ENCODE measurements at places on chromosomes 4 and X.

GRCh38 chr4:156547891-156548290 lies 423.7 kb downstream of the PDGFC start:
- DNase-seq, result no peak

DNA sequence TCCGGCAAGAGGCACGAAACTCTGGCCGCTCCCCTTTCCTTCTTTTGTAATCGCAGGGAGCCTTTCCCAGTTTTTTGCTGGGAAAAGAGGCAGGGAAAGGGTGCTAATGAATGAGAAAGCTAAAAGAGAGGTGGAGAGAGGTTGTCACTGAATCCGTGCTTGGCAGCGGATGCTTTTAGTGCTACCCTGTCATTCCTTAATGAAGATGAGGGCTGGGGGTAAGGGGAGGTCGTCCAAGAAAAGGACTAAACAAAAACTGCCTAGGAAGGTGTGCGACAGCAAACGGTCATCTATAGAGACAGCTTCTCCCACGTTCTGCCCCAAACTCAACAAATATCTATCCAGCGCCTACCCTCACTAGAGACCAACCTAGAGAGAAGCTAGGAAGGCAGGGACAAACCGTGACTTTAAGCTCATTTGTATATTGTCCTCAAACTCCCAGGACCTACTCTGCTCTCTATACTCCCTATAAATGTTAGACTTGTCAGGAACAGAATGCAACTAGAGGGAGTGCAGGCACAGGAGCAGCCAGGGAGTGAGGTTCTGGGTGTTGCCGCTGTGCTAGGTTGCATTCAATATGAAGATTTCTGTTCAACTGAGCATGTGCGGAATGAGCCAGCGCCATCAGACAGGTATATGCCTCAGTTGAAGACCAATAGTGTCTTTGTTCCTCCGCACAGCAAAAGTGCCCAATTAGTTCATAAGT lies 777 bp upstream of the CASK start:
- DNase-seq, result no peak

DNA sequence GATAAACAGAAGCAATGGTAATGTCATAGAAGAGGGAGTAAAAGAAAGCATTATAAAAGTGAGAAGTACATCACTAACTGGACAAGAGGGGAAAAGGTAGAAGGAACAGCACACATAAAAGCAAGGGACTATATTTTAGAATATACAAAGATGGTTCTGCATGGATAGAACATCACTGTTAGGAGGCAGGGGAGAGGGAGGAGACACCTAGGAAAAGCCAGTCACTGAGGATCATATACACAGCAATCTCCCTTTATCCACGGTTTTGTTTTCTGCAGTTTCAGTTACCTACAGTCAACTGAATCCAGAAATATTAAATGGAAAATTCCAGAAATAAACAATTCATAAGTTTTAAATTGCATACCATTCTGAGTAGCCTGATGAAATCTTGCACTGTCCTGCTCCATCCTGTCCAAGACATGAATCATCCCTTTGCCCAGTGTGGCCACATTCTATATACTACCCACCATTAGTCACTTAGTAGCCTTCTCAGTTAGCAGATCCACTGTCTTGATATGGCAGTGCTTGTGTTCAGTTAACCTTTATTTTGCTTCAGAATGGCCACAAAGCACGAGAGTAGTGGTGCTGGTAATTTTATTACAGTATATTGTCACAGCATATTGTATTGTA lies 74.2 kb downstream of the PPA2 start:
- DNase-seq, result no peak

DNA sequence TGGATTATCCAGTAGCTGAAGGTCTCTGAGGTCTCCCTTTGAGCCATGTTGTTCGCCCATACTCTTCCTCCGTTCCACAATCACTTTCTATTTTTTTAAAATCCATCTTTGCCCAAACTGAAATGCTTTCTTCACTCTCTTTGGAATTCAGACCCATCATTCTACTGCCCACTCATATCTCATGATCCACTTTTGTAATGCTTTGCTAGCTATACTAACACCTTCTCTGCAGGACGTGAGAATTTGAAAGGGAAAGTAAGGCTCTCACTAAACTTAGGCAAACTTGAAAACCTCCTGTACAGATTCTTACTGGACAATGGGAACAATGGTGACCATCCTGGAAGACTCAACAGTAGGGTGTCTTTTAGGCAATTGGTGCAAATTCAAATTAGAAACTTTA lies 8.8 kb upstream of the RTL8A start:
- no peak for DNase-seq

DNA sequence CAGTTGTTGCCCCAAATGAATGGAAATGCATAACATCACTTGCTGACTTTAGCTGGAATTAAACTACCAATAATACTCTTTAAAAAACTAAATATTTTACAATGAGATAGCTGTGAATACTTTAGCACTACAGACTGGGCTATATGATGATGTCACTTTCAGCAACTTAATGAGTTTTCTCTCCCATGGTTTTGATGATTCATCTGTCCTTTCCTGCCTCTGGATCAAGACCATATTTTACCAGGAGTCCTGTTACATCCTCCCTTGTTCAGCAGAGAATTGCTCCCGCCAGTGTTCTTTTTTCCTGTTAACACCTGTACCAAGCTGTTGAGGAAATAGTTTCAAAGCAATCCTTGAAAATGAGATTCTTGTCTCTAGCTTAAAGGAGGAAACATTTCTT lies 543.0 kb downstream of the SPRY1 start:
- no peak for DNase-seq

- DNase-seq, result peak; percentile 34
Measured at GRCh38 chr4:6177587-6178197, 22.7 kb downstream of the JAKMIP1 start.

DNA sequence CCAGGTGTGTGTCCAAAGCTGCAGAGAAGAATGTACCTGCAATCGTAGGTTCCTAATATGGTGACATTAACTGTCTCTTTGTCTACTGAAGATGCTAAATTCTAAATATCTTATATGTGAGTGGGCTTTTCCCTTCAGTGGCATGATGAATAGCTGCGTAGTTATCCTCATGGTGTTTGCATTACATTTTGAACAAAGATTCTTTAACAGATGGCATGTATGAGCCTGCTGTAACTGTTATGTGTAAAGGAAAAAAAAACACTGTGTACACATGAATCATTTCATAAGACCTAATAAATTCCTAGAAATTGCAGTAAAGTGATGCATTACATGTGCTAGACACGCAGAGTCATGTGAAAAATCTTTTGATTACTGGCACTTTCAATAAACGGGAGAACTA lies 288.0 kb downstream of the SH2D1A start:
- no peak for DNase-seq

GRCh38 chrX:106481341-106481740 lies 130.4 kb upstream of the RADX start:
- peak; percentile 10 for DNase-seq

DNA sequence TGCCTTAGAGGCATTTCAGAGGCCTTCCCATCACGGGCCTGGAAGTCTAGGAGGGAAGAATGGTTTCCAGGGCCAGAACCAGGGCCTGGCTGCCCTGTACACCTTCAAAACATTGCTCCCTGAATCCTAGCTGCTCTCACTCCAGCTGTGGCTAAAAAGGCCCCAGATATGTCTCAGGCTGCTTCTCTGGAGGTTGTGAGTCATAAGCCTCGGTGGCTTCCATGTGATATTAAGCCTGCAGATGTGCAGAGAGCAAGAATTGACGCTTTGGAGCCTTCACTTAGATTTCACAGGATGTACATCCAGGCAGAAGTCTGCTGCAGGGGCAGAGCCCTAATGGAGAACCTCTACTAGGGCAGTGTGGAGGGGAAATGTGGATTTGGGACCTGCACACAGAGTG lies 502.5 kb downstream of the GRXCR1 start:
- DNase-seq, result no peak

DNA sequence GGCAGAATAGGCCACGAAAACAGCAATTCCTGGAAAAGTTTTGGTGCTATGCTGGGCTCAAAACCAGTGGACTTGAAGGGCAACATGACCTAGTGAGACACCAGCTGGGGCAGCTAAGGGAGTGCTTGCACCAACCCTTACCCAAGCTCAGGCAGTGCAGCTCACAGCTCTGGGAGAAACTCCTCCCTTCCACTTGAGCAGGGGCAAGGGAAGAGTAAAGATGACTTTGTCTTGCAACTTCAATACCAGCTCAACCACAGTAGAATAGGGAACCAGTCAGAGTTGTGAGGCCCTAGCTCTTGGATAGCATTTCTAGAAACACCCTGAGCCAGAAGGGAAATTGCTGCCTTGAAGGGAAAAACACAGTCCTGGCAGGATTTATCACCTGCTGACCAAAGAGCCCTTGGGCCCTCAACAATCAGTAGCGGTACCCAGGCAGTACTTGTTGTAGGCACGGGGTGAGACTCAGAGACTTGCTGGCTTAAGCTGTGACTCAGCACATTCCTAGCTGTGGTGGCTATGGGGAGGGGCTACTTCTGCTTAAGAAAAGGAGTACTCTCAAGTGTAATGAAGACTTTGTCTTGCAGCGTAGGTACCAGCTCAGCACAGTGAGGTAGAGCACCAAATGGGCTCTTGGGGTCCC lies 19.7 kb upstream of the ABCG2 start:
- no peak for DNase-seq

GRCh38 chr4:163895378-163896005 lies 401.0 kb downstream of the TMA16 start:
- no peak for DNase-seq

GRCh38 chr4:181006499-181007260 lies 1236.5 kb upstream of the TENM3 start:
- DNase-seq, result no peak

- DNase-seq, result no peak
Measured at GRCh38 chr4:3174371-3175338, 74.3 kb upstream of the MSANTD1 start.

DNA sequence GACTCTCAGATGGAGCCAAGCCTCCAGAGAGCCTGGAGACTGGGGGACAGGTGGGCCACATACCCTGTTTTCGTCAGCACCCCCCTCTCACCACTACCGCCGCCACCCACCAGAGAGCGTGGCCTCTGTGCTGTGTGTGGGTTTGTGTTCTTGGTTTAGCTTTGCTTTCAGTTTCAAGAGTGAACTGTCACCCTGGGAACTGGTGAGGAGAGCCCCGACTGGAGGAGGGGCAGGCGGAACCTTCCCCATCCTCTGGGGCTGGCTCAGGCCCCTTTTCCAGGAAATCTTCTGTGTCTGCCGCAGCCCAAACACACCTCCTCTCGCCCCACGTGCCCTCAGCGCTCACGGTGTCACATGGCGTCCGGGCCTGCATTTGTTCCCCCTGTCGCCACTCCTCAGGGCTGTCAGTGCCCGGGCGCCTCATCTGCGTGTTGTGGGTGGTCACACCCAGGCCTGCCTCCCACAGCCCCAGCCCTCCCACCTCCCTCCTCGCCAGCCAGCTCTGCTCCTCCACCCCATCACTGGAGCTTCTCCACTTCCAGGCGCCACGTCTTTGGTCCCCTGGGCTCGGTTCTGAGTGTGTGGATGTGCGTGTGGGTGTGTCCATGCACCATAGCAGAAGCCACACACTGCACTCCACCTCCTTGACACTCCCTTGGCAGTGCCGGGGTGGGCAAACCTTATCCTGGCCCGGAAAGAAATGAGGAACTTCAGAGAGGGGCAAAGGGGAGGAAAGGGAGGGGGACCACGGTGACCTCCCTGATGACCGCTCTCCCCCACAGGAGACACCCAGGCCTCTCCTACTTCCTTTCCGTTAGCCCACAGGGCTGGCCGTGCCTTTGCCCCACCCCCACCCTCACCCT lies 27.8 kb downstream of the ELF4 start:
- no peak for DNase-seq

GRCh38 chrX:110699109-110699508 lies 96.5 kb downstream of the CHRDL1 start:
- no peak for DNase-seq

- peak; percentile 78 for DNase-seq
Measured at GRCh38 chr4:76251441-76252270, at the start of gene FAM47E. Gene FAM47E, plus strand, starts transcription at chr4:76251721. Its CDS starts 26 bp downstream, at chr4:76251747.

- DNase-seq, result no peak
Measured at GRCh38 chr4:96729641-96730040, 889.7 kb downstream of the PDHA2 start.

DNA sequence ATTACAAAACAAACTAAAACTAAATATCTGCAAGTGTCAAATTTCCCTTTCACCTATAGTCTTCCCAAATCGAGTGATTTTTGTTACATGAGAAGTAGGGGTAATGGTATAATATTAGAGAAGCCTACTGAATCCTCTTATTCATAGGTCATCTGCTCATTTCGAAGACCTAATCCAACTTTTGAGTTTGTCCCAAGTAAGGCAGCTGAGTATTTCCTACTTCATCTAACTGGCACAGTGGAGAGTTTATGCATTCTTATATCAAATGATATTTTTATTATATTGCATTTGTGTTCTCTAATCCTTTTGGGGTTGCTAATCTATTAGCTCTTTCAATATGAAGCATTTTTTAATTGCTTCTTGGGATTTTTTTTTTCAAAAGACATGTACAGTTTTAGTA lies 7.7 kb upstream of the NR3C2 start:
- no peak for DNase-seq

GRCh38 chr4:3209551-3210325 lies 39.2 kb upstream of the MSANTD1 start:
- DNase-seq, result no peak

DNA sequence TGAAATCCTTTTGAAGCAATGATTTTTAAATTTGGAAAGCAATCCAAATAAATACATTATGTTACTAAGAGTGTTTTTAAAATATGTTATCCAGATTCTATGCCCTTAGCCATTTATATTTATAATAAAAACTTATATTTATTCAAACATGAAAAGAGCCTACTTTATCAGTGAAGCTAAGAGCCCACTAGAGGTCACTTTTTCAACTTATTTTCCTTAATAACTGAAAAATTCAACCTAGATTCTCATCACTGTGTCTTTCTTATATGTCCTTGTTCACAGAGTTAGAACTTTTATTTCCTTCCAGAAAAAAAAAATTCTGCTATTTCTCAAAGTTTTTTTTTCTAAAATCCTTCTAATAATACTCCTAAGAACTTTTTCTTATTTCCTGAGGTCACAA lies 23.9 kb downstream of the PRDM8 start:
- no peak for DNase-seq

DNA sequence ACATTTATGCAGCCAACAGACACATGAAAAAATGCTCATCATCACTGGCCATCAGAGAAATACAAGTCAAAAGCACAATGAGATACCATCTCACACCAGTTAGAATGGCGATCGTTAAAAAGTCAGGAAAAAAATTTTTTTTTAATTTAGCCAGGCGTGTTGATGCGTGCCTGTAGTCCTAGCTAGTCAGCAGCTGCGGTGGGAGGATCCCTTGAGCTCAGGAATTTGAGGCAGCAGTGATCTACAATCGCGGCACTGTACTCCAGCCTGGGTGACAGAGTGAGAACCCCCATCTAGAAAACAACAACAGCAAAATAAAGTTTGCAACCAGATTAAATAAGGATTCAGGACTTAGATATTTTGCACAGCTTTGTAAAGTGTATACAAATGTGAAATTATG lies 65.7 kb upstream of the ALG13 start:
- DNase-seq, result no peak

Measured in NCI-H2029 (cell line).